ENCODE measurements at places on chromosomes 7 and 10.
A peak's percentile ranks its signal among the peaks of the same experiment; 100 is the strongest.

DNA sequence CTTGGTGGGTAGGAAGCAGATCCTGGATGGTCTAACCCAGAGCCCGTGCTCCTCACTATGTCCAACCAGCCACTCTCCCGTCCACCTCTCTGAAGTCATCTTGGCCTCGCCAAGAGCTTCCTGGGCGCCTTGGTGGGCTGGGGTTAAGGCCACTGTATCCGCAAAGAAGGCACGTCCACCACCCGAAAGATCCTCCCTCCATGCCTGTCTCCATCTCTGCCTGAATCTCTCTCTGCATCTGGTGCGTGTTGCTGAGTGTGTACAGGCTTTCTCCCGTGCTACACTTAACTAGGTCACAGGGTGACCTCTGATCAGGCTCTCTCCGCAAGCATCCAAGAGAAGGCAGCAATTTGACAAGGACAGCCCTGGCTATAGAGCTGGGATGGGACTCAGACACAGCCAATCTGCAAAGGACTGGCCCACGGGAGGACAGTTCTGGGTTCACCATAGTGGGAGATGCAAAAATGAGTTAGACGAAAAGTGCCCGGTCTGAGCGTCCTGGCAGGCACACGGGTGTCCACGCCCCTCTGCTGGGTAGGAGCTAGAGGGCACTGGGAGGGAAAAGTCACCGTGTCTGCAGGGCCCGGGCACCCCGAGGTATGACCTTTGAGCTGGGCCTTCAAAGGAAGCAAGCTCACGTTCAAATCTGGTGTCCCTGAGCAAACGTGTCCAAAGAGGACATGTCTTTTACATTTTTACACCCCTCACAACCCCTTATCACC is 9.4 kb upstream of the RFC2 start:
- no peak for DNase-seq

- no peak for DNase-seq
These were observed 147.7 kb upstream of the SLC26A5 start for GRCh38 chr7:103593691-103594090.

- no peak for DNase-seq
These were observed 6.0 kb downstream of the CAMK1D start for GRCh38 chr10:12355384-12355783.

DNA sequence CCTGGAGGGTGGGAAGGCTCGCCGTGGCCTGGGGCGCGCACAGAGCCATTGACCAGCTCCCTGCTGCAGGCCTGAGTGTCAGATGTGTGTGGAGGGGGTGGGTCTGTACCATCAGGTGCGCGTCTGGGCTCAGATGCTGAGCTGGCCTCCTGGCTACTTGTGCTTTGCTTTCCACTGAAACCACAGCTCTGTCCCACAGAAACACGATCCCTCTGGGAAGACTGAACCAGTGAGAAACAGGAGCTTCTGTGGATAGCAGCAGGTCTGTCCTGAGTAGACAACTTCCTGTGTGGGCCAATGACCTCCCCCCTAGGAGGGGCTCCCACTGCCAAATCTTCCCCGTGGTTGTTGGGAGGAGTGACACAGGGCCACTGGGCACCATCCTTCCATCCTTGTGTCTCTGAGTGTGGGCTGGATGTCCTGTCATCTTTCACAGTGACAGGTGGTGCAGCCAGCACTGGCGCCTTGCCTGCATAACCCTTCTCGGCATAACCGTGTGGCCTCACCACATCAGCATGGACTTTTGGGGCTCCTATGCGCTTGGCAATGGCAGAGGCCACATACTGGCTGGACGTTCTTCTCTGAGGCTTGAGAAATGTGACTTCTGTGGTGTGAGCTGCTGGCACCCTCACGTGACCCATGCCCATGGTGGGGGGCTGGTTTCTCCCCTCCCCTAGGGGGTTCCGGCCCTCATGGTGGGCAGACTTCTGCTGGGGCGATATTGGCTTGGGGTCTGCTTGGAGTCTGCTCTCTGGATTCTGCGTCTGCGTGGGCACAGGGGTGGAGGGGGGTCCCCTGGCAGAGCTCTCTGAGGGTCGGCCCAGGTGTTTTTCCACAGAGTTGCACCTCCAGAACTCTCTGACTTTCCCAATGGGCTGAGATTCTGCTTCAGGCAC is 245.5 kb upstream of the GRB10 start:
- no peak for DNase-seq

- no peak for DNase-seq
These were observed 492.9 kb upstream of the FOXK1 start for GRCh38 chr7:4189131-4189570.

DNA sequence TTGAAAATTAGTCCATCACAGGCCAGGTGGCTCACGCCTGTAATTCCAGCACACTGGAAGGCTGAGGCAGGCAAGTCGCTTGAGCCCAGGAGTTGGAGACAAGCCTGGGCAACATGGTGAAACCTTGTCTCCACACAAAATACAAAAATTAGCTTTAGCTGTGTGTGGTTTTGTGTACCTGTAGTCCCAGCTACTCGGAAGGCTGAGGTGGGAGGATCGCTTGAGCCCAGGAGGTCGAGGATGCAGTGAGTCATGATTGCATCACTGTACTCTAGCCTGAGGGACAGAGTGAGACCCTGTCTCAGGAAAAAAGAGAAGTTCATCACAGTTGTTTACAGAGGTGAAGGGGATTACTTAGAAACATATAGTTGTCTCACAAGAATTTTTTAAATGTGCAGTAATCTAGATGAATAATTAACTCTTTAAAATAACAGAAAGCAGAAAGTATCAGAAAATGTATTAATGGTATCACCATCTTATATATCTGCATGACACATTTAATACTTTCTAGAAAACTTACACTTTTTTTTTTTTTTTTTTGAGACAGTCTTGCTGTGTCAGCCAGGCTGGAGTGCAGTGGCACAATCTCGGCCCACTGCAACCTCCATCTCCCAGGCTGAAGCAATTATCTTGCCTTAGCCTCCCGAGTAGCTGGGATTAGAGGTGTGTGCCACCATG is 8.9 kb downstream of the LCOR start:
- DNase-seq, result peak; percentile 11

- no peak for DNase-seq
These were observed 9.4 kb upstream of the ZNF107 start for GRCh38 chr7:64656489-64656888.
